ENCODE measurements at places on chromosomes 1 and 21.

- no peak for DNase-seq
- no peaks in the 10 kb centered on the region for H3K4me1 ChIP-seq
- no peaks in the 10 kb centered on the region for H3K27me3 ChIP-seq
Measured at GRCh38 chr1:178581351-178582303, 68.7 kb downstream of the TEX35 start.

- H3K27me3 ChIP-seq = no peaks in the 10 kb centered on the region
- no peak for DNase-seq
- H3K36me3 ChIP-seq = no peaks in the 10 kb centered on the region
- no peaks in the 10 kb centered on the region for H3K4me1 ChIP-seq
- no peak overlapping the region for H3K27ac ChIP-seq
Measured at GRCh38 chr1:30054126-30054525, 669.3 kb downstream of the MATN1 start.

DNA sequence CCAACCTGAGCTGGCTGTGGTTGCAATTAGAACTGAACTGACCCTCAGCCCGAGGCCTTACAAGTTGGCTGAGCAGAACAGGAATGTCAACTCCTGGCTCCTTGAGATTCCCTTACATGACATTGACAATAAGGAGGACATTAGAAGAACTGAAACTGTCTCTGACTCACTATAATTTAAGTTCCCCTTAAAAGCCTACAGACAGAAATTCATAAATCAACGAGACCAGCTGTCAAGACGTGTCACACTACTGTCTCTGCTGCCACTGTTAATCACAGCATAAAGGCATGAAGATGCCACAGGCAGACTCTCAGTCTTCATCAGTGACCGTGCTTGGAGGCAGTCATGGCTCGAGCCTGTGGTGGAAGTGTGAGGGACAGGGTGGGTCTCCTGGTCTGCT is 168.8 kb downstream of the GABPA start:
- H3K4me3 ChIP-seq = no peak overlapping the region
- H3K27ac ChIP-seq = no peak overlapping the region
- H3K4me1 ChIP-seq = peaks cover 5% of the 10 kb centered on the region
- no peaks in the 10 kb centered on the region for H3K27me3 ChIP-seq
- no peaks in the 10 kb centered on the region for H3K36me3 ChIP-seq
- no peak for DNase-seq

DNA sequence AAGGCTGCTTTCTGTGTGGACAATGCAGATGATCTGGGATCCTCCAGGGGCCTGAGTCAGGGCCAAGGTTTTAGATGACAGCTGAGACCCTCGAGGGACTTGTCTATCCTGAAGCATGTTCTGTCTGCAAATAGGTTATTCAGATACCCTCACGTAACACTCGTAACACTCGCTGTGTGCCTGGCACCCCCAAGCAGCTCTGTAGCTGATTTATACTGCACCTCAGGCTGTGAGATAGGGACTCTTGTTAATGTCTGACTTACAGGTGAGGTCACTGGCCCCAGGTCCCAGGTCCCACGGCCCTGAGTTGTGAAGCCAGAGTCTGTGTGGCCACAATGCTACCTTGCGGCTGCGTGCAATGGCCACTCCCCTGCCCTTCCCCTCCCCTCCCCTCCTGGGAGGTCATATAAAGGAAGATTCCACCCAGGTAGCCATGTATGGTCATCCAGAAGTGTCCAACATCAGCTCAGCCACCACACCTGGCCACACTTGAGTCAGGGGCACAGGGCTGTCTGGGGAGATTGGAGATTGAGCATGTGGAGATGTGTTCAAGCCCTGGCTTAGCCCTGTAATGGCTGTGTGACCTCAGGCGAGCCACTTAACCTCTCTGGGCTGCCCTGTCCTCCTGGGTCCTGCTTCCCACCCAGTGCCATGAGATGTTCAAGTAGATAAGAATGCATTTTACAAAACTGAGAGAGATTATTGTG is 687.7 kb downstream of the MATN1 start:
- no peaks in the 10 kb centered on the region for H3K27me3 ChIP-seq
- peak; percentile 1 for DNase-seq
- no peaks in the 10 kb centered on the region for H3K36me3 ChIP-seq
- no peak overlapping the region for H3K4me3 ChIP-seq

GRCh38 chr1:172851077-172851476 is 192.2 kb downstream of the FASLG start:
- no peak for DNase-seq
- no peaks in the 10 kb centered on the region for H3K4me1 ChIP-seq
- H3K4me3 ChIP-seq = no peak overlapping the region
- no peak overlapping the region for H3K27ac ChIP-seq
- no peaks in the 10 kb centered on the region for H3K27me3 ChIP-seq

Data from colonic mucosa (tissue), 4 donors.